ENCODE measurements at places on chromosomes 6 and 20. TPM values are rescaled to one million over a fixed set of nuclear protein-coding genes. Genes with fewer than 3 reads are reported as not detected.

Gene BANF2
- not detected for total RNA-seq

Gene BACH2
- total RNA-seq: 0.68 TPM

Gene CRYBG1
- total RNA-seq: 58.4 TPM

Gene MUC21
- total RNA-seq: not detected

Gene INSM1
- not detected for total RNA-seq

Gene KCNK16
- total RNA-seq: not detected

Gene FAM184A
- 0.07 TPM for total RNA-seq

Gene CRISP3
- total RNA-seq: 0.07 TPM

Gene RNF39
- total RNA-seq: 1.5 TPM

Gene LGSN
- not detected for total RNA-seq

Gene VSTM2L
- 1.4 TPM for total RNA-seq

Gene ASIP
- not detected for total RNA-seq

Gene SLC52A3
- total RNA-seq: 3.5 TPM

Gene GPSM3
- 1.0 TPM for total RNA-seq

Gene SAMD5
- total RNA-seq: 1.4 TPM

Gene PCED1A
- total RNA-seq: 16.9 TPM

Gene OPN5
- total RNA-seq: not detected

Gene LPA
- total RNA-seq: not detected

Gene PDE7B
- total RNA-seq: 0.14 TPM

Gene ACSS1
- total RNA-seq: 3.7 TPM

Gene MICB
- 5.8 TPM for total RNA-seq

Gene TAAR6
- not detected for total RNA-seq

Gene RTF2
- 79.3 TPM for total RNA-seq

Gene COL20A1
- 0.07 TPM for total RNA-seq

Gene EPB41L1
- 16.7 TPM for total RNA-seq

Gene BNIP5
- total RNA-seq: not detected

Gene PACSIN1
- not detected for total RNA-seq

Gene FRK
- total RNA-seq: 1.0 TPM

Gene FOXC1
- 6.9 TPM for total RNA-seq

Gene MOXD1
- total RNA-seq: 0.07 TPM

Gene IYD
- total RNA-seq: not detected

All from nasal cavity respiratory epithelium epithelial cell of viscerocranial mucosa (primary cell).